Cortex of kidney (tissue), 1 donor: ENCODE measurements at places on chromosomes 11 and 22.
A peak's percentile ranks its signal among the peaks of the same experiment; 100 is the strongest.

GRCh38 chr11:9219572-9219971 lies 45.6 kb downstream of the DENND5A start:
- no peak for DNase-seq

DNA sequence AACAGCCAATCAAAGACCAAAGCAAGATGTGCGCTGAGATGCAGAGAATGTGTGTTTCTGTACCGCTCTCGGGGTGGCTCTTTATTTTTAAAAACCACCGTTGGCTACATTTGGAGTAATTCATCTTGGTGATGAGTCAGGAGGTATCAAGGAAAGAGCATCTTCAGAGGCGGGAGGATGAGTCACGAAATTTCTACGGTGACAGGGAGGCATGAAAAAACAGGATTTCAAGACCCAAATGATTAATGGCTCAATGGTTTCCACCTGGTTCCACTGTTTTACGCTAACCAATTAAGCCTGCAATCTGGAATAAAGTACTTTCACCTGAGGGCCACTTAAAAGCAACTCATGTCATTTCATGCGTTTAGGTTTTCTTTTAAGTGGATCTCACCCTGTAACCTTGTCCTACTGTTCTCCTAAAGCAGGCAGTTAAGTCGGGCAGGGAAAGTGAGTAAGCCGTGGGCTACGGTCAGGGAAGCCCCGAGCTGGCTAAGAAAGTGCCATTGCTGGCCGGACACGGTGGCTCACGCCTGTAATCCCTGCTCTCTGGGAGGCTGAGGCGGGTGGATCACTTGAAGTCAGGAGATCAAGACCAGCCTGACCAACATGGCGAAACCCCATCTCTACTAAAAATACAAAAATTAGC lies 74.6 kb downstream of the CELSR1 start:
- no peak for DNase-seq

GRCh38 chr11:122652495-122652894 lies 3.0 kb upstream of the UBASH3B start:
- DNase-seq: no peak

DNA sequence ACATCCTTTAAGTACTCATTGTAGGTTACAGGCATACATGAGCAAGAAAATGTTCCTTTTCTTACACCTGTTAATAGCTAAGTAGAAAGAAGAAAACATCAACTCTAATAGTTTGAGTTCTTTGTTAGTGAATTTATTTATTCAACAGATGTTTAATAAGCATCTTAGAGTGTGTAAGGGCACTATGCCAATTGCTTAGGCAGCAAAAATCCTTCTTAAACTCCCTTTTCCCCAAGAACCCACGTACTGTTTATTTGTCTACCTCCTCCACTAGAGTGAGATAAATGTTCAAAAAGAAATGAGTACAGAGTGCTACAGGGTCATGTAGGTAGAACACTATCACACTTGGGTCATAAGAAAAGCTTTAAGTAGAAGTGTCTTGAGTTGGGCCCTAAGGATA lies 131.4 kb downstream of the CD44 start:
- DNase-seq: no peak

- DNase-seq: no peak
Measured at GRCh38 chr11:44725757-44726282, 942 bp upstream of the TSPAN18 start.

DNA sequence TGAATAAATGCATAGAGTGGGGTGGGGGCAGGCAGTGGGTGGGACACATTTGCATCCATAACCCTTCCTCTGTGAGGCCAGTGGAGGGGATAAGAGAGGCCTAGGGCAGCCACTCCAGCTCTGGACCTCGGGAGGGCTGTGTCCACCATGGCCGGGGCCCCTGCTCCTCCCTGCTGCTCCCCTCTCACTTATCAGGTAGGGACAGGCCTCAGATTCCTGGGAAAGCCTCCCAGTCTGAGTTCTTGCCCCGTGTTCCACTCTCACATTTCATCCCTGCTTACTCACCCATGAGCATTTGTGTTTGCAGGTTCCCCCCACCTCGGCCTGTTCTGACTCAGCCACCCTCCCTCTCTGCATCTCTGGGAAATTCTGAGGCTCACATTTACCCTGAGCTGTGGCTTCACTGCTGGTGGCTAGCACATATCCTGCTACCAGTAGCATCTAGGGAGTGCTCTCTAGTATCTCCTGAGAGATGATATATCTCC lies 128.7 kb upstream of the TOP3B start:
- no peak for DNase-seq

GRCh38 chr22:43163241-43163795 lies 12.0 kb downstream of the TSPO start:
- DNase-seq: no peak

DNA sequence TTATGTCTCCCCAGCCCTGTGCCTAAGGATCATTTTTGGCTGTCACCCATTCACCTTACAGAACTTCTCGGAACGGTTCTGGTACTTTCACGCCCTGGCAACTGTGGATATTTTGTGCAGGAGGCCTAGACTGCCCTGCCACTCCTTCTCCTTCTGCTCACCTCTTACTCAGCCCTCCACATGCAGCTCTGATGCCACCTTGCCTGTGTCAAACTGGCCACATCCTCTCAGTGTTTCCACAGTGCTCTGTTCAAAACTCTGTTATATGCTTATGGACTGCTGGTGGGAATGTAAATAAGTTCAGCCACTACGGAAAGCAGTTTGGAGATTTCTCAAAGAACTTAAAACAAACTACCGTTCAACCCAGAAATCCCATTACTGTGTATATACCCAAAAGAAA lies 100.8 kb upstream of the MTMR2 start:
- no peak for DNase-seq

DNA sequence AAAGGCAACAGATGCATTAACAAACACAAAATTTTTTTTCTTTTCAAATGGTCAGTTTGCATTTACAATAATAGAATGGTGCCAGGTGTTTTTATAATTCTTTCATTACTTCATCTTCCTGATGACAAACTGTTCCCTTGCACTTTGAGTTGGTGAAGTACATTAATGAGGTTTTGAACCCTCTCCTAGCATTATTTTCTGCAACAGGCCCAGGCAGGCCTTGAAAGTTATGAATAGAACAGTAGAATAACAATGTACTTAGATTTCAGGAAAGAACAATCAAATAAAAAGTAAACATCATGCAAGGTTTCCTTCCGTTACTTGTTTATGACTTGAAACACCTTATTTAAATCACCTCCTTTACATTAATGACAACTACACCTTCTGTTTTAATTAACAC lies 9.6 kb downstream of the BTG4 start:
- DNase-seq: no peak

DNA sequence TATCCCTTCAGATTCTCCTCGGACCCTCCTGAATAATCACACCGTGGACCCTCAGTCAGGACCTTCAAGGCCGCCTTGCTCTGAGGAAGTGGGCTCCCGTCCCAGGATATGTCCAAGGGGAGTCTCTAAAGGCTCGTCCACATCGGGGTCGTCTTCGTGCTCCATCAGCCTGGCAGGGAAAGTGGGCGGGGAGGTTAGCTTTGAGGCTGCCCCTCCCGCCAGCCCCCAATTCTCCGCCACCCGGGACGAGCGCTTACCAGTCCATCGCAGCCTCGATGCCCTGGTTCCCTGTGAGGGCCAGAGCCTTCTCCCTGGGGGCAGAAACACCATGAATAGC lies 472 bp downstream of the UBXN1 start:
- no peak for DNase-seq

DNA sequence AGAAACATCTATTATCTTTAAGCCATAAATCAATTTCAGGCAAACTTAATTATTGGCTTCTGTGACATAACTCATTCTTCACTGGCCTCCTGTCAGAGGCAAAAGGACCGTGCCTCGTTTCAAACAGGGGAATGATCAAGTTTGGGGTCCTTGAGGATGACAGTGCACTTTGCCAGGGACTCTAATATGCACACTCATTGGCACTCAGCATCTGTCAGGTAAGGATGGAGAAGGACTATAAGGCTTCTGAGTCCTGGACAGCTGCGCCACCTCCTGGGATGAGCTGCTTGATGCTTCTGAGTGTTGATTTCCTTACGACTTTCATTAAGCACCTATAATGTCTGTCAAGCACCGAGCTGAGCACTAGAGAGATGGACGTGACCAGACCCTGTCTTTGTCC lies 20.2 kb downstream of the BPIFC start:
- DNase-seq: no peak

DNA sequence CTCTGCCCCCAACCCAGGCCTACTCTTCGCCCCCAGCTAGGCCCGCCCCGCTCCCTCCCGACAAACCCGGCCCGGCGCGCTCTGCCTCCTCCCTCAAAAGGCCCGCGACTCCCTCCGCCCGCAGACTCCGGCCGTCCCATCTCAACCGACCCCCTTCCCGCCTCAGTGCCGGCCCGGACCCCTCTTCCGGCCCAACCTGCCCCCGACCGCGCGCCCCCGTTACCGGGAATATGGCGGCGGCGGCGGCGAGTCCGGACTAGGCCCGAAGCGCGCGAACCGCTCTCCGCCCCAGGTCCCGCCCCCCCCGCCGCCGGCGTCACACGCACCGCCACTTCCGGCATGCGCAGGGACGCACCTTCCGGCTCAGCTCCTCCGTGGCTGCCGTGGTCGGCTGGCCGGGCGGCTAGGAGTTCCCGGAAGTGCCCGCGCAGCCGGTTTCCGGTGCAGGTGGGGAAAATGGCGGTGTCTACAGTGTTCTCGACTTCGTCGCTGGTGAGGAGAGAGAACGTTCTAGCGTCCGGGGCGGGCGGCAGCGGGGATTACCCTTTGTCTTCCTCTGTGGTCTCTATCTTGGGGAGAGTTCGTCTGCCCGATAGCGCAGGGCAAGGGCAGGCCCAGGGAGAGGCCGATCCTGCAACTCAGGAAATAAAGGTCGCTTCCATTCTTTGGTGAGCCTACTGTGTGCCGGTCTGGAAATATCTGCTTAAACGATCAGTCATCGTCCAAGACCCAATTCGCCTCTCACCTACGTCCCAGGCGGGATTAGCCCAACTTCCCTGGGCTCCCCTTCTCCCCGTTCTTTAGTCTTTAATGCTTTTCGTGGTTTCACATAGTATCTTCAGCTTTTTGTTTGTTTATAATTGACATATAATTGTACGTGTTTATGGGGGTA lies at the start of the genes CPSF7 and SDHAF2:
CPSF7 (minus strand) TSS at position 285 of the 892 bp plus-strand sequence. CDS start 740 bp downstream, outside the sequence.
SDHAF2 (plus strand) TSS at position 434 of the 892 bp plus-strand sequence; CDS start at position 457, 23 bp downstream.
- DNase-seq: peak; percentile 95

- no peak for DNase-seq
Measured at GRCh38 chr22:40721266-40721665, 42.0 kb downstream of the MCHR1 start.

GRCh38 chr22:48425641-48426040 lies 1402.0 kb downstream of the BRD1 start:
- DNase-seq: no peak

GRCh38 chr11:66226101-66226500 lies 42.3 kb upstream of the RAB1B start:
- DNase-seq: no peak

- DNase-seq: no peak
Measured at GRCh38 chr11:1221848-1222311, 986 bp upstream of the MUC5B start.

DNA sequence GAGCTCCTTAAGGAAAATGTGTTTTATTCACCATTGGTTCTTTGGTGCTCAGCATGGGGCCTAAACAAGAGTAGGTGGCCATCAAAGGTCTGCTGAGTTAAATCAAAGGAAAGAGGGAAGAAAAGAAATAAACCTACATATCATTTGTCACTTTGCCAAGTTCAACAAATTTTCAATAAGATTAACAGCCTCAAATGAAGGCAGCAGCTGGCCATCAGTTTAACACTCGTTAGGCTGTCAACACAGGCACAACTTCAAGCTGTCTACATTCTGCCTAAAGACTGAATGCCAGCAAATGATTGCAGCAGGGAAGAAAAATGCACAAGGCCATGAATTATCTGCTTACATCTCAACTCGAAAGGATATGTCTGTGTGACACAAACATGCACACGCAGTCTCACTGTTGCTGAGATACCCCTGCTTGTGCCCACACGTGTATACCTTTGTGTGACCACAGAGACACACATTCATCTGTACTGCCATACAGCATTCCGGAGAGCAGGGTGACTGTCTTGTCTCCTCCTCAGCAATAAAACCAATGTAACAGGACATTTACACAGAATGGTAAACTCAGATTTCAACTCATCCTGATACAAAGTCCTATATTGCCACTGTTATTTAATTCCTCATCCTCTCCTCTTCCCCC lies 40.1 kb downstream of the TRIM66 start:
- no peak for DNase-seq

GRCh38 chr11:79200398-79201070 lies 240.3 kb downstream of the TENM4 start:
- no peak for DNase-seq

DNA sequence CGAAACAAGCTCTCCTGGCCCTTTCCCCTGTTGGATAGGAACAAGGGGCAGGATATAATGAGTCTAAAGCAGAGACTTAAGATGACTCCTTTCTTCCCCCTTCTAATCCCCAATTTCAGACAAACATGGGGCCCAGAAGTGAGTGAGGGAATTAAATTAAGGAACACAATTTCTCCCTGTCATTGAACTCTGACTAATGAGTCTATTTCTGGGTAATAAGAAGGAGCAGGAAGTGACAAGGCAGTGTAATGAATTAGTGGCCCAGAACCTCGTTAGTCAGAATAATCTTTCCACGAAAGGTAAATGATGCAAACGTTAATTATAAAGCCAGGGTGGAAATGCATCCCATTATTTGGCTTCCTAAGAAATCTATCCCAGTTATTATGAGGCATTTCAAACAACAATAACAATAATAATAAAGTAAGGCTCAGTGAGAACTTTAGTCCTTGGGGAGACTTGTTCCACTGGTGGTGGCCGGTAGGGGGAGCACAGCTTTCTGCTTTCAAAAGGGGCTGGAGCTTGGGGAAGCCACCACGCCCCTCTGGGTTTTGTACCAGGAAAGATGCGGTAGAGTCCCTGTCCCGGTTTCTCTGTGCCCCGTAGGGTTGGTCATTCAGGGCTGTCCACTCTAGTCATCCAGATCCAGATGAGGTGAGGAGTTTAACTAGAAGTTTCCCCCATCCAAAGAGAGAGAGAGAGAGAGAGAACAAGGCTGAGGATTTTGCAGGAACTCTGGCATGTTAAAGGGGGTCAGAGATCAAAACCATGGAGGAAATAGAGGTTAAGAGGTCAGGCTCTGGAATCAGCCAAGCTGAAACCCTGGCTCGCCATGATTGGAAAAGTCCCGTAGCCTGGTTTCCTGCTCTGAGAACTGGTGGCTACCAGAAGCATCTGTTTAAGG lies 298.3 kb downstream of the NTM start:
- DNase-seq: no peak

DNA sequence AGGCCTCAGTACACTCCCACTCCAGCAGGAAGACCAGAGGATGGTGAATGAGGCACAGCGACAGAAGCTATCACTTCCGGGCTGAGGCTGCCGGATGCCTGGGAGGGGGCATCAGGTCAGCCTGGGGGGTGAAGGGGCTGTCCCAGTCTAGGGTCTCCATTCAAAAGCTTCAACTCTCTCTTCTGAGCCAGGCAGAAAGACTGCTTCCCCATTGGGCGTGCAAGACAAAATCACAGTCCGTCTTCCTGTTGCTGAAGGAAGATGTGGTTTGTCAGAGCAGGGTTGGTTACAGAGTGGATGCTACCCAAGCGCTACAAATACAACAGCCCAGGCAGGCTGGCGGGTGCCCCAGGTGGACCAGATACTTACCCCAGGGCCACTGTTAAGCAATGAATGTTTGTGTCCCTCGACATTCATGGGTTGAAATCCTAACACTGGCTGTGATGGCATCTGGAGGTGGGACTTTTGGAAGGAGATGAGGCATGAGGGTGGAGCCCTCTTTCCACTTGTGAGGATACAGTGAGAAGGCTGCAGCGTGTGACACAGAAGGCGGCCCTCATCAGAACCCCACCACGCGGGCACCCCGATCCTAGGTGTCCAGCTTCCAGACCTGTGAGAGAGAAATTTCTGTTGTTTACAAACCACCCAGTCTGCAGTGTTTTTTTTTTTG lies 12.0 kb downstream of the UPK3A start:
- no peak for DNase-seq
